Tibial artery (tissue), 4 donors: ENCODE measurements at places on chromosomes 3 and 15.

GRCh38 chr15:51077221-51078153 lies 17.2 kb downstream of the TNFAIP8L3 start:
- H3K4me3 ChIP-seq: peak overlapping the region; percentile 24
- H3K27me3 ChIP-seq: no peaks in the 10 kb centered on the region
- no peaks in the 10 kb centered on the region for H3K36me3 ChIP-seq
- peak overlapping the region; percentile 72 for H3K27ac ChIP-seq

DNA sequence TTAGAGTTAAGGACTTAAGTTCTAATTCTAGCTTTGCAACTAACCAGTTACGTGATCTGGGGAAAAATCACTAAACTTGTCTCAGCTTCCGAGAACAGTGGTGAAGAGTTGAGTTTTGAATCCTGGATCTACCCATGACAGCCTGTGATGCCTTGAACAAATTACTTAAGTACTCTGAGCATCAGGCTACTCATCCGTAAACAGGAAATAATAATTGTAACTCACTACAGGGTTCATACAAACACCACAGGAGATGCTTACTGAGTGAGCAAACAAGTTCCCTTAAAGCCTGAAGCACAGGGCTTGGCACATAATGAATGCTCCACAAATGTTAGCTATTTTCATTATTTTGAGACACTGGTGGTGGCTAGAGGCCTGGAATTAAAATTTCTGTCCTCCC lies 158.8 kb downstream of the ERC2 start:
- no peaks in the 10 kb centered on the region for H3K4me1 ChIP-seq
- DNase-seq: no peak
- H3K4me3 ChIP-seq: no peak overlapping the region
- no peaks in the 10 kb centered on the region for H3K36me3 ChIP-seq
- H3K27me3 ChIP-seq: no peaks in the 10 kb centered on the region

GRCh38 chr3:194431554-194431953 lies 32.5 kb upstream of the GP5 start:
- peaks cover 87% of the 10 kb centered on the region for H3K36me3 ChIP-seq
- no peaks in the 10 kb centered on the region for H3K27me3 ChIP-seq
- H3K4me3 ChIP-seq: no peak overlapping the region
- H3K4me1 ChIP-seq: no peaks in the 10 kb centered on the region
- DNase-seq: no peak

DNA sequence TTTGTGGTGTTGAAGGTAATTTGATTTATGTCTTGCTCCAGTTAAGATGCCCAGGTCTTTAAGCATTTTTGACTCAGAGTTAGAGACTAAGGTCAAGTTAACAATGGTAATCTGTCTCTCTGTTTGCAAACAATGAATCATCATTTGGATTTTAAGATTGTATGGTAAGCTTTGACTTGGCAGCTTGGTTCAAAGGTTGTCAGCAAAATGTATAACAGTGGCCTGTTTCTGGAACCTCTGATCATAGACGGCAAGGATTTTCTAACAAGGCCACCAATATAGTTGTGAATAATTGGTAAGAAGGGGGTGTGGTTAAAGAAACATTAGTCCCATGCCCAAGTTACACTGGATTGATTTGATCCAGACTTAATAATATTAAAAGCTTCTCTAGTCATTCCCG lies 775.2 kb upstream of the GOLIM4 start:
- no peak for DNase-seq
- no peaks in the 10 kb centered on the region for H3K36me3 ChIP-seq
- no peak overlapping the region for H3K27ac ChIP-seq
- H3K27me3 ChIP-seq: no peaks in the 10 kb centered on the region
- no peaks in the 10 kb centered on the region for H3K4me1 ChIP-seq

DNA sequence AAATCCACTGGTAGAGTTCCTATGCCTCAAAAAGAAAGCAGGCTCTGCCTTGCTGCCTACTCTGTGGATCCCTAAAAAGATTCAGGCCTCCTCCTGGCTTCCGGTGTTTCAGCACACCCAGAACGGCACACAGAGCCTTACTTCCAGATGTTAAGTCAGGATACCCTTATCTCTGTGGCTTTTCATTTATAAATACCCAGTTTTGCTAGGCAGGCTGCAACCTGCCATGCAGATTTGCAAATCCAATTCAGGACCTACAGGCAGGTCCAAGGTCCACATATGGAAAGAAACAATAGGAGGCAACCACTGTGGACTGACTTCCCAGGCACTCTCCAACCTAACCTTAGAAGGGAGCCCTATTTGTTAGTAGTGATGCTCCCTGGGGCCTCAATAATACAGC lies 30.7 kb downstream of the EFL1 start:
- no peaks in the 10 kb centered on the region for H3K27me3 ChIP-seq
- no peak for DNase-seq
- no peak overlapping the region for H3K27ac ChIP-seq
- H3K4me1 ChIP-seq: no peaks in the 10 kb centered on the region
- no peak overlapping the region for H3K4me3 ChIP-seq
- peaks cover 30% of the 10 kb centered on the region for H3K36me3 ChIP-seq

DNA sequence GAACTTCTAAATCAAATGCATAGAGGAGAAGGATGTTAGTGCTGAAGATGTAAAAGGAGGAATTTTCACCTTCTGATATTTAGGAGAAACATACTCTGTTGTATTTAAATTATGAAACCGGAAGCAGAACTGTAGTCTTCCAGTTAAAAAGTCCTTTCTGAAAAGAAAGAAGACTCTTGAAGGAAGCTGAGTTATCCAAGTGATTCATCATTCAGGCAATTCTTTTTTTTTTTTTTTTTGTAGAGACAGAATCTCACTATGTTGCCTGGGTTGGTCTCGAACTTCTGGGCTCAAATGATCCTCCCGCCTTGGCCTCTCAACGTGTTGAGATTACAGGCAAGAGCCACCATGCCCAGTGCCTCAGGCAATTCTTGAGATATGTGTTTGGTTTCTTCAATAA lies 424.8 kb upstream of the TPM1 start:
- peak overlapping the region; percentile 42 for H3K27ac ChIP-seq
- no peaks in the 10 kb centered on the region for H3K36me3 ChIP-seq
- no peak overlapping the region for H3K4me3 ChIP-seq

GRCh38 chr3:18558507-18558906 lies 133.4 kb upstream of the SATB1 start:
- H3K27ac ChIP-seq: no peak overlapping the region
- no peak overlapping the region for H3K4me3 ChIP-seq
- no peaks in the 10 kb centered on the region for H3K36me3 ChIP-seq
- no peaks in the 10 kb centered on the region for H3K4me1 ChIP-seq

GRCh38 chr3:66508461-66508860 lies 7.6 kb upstream of the LRIG1 start:
- H3K4me1 ChIP-seq: no peaks in the 10 kb centered on the region
- no peaks in the 10 kb centered on the region for H3K36me3 ChIP-seq
- H3K27ac ChIP-seq: no peak overlapping the region
- H3K4me3 ChIP-seq: no peak overlapping the region
- no peak for DNase-seq
- H3K27me3 ChIP-seq: no peaks in the 10 kb centered on the region

DNA sequence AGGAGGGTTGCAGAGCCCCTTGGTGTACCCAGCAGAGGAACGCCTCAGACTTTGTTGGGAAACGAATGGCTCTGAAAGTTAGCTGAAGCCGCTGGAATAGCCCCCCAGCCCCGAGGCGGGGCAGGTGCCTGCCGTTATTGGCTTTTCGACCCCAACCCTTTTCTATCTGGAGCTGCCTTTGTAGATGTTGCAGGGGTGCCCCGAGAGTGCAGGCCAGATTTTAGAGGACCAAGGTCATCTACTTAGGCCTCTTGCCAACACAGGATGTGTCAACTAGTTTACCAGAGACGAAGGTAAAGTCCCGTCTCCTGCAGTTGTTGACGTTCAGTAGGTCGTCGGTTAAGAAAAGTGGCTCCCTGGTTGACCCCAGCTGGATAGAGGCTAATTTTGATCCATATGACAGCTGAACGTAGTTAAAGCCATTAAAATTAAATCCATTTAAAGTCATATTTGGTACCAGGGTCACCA lies 579 bp upstream of the UBE3A start:
- H3K4me3 ChIP-seq: peak overlapping the region; percentile 100
- H3K4me1 ChIP-seq: peaks cover 18% of the 10 kb centered on the region
- H3K36me3 ChIP-seq: no peaks in the 10 kb centered on the region

DNA sequence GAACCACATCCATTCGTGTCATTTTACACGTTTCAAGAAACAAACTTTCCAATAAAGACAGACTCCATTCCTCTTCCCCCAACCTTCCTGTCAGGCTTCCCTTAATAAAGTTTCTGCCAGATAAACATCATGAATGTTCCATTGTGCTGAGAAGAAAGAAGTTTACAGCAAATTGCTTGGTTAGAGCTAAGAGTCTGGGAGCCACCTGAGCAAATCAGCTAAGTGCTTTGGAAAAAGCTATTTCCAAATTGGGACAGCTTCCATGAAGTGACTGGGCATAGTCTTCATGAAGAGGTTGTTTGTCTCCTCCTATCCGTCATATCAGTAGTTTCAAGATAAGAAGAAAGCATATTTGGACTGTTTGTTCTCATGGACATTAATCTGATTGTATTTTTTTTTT lies 77.0 kb downstream of the MAGI1 start:
- no peak overlapping the region for H3K4me3 ChIP-seq
- H3K36me3 ChIP-seq: no peaks in the 10 kb centered on the region
- no peaks in the 10 kb centered on the region for H3K27me3 ChIP-seq
- no peak overlapping the region for H3K27ac ChIP-seq
- H3K4me1 ChIP-seq: no peaks in the 10 kb centered on the region
- no peak for DNase-seq

GRCh38 chr3:150414258-150414657 lies 6.2 kb downstream of the TSC22D2 start:
- no peak for DNase-seq
- no peak overlapping the region for H3K27ac ChIP-seq

DNA sequence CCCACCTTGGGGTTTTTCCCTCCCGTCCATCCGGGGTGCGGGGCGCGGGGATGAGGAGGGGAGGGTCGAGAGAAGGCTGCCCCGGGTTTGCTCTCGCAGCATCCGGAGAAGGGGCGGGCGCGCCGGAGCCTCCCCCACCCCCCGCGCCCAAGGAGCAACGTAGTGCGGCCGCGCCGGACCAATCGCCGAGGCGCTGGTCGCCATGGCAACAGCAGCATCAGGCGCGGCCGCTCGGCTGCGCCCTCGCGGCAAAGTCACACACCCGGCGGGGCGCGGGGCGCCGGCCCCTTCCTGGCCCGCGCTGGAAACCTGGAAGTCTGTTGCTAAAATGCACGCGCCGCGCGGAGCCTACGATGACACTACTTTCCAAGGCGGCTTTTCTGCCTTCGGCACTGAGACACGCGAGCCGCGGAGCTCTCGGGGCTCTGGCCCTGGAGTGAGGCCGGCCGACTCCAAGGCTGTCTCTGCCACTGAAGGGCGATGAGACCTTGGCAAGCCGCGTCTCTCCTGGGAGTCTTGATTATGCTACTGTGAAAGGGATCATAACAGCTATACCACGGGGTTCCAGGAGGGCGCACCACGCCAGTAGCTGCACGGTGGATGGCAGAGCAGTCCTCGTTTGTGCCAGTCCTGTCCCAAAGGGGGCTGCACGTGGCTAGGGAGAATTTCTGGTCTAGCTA lies at the start of gene IQSEC1:
TSS of gene IQSEC1 (minus strand) at position 104 of the 680 bp plus-strand sequence. CDS start 415 bp downstream, outside the sequence.
- peak; percentile 87 for DNase-seq
- H3K4me3 ChIP-seq: peak within 1 kb of the TSS; percentile 56
- H3K4me1 ChIP-seq: peaks cover 37% of the 10 kb centered on the region
- no peaks in the 10 kb centered on the region for H3K27me3 ChIP-seq
- peak within 1 kb of the TSS; percentile 67 for H3K27ac ChIP-seq

DNA sequence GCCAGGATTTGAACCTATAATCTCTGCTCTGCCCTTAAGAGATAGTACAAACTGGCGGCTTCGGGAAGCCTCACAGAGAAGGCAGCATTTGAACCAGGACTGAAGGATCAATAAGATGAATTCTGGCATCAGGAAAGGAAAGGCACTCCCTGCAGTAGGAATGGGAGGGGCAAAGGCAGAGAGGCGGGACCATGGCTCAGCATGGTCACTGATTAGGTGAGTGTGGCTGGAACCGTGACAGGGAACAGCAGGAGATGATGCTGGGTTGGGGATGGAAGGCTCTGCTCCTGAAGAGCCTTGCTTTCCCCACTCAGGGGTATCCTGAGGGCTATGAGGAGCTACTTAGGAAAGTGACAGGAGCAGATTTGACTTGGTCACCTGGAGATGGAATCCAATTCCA lies 158.5 kb downstream of the FEZF2 start:
- H3K27me3 ChIP-seq: no peaks in the 10 kb centered on the region
- no peak for DNase-seq
- H3K4me1 ChIP-seq: peaks cover 3% of the 10 kb centered on the region
- no peak overlapping the region for H3K4me3 ChIP-seq
- H3K36me3 ChIP-seq: peaks cover 29% of the 10 kb centered on the region
